ENCODE measurements at places on chromosomes 2 and 18.

GRCh38 chr2:196435189-196435588 is 204.3 kb upstream of the CCDC150 start:
- DNase-seq = no peak

GRCh38 chr18:11859903-11860407 is 8.7 kb downstream of the CHMP1B start:
- DNase-seq = no peak

- no peak for DNase-seq
Measured at GRCh38 chr2:28633204-28633603, 118.4 kb upstream of the PPP1CB start.

DNA sequence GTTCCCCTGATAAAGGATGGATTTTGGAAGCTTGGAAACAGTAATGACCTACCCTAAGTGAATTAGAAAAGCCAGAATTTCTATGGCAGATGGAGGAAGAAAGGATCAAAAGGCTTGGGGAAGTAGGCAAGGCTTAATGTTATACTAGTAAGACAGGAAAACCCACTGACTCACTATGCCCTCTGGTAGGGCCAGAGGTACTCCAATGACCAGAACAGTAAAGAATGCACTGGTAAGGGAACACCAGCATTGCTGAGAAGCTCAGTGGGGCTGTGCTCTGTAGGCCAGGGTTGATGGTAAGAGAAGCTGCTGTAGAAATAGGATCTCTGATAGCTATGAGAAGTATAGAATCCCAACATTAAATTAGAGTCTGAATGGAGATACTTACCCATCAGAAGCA is 126.4 kb downstream of the GFPT1 start:
- DNase-seq = no peak

DNA sequence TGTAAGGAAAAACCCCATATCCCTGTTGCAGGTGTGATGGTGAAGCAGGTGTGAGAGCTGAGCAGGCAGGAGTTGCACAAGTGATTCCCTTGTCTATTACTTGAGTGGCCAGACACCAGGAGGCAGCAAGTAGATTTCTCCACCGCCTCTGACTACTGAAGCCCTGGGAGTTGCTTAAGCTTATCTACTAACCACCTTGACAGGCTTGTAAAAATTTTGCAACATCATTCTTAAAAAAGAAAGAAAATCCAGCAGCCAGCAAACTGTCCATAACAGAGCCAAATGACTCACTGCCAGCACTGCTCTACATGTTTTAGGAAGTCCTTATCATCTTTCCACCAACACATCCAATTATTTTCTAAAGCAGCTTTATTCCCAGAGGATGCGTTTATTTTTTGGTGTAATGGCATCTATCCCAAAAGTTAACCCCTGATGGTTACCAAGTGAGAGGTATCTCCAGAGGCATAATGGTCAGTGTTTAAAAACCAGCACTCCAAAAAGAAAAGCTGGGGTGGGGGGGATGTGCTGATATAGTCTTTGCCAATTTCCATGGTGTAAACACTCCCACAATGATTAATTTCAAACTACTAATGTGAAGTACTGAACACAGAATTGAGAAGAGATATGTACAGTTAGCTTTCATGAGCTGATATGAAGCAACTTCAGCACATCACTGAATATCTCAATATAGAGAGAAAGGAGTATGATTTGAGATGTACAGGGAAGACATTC is 16.3 kb upstream of the GPR39 start:
- no peak for DNase-seq

DNA sequence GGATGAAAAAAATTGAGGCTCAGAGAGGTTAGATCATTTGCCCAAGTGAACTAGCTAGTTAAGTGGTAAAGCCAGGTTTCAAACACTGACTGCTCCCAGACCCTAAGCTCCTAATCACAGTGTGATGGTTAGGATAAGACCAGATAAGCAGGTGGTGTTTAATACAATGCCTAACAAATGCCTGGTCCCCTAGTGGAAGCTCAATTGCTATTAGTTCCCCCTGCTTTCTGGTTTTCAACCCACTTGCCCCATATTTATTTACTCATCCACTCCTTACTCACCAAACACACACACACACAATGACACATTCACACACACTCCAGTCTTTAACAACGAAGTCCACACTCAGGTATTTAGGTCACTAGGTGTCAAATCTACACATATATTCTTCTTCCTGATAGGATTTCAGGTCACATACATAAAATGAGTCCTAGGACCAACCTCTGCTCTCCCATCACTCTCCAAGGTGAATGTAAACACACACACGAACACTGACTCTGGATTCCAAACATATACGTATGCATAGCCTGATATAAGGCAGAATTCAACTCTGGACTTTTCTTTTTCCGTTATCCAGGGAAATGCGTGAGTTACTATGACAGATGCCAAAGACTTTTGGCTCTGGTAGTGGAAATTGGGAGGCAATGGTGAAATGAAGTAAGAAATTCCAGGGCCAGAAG is 73.6 kb upstream of the TSPYL6 start:
- DNase-seq = no peak
